Activated CD4-positive, CD25-positive, alpha-beta regulatory T cell (primary cell): ENCODE measurements at places on chromosomes 11 and 22.

DNA sequence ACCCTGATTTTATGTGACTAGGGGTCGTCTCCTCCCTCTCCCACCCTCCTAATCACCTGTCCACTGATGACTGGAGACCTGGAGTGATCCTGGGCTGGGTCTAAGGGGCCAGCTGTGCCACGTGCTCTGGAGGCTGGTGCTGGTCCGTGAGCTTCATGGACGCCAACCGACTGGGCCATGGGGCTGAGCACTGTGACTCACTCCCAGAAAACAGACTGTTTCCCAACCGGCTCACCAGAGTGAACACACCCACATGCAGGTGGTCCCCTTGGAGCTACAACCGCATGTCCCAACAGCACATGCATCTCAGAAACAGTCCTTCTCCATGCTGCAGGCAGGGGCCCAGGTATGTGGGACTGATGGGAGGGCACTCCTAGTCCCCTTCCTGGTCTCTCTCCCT, 14.0 kb upstream of the LMO1 start:
- no peak for DNase-seq

GRCh38 chr11:36328966-36329673, 33.0 kb downstream of the PRR5L start:
- no peak for DNase-seq

DNA sequence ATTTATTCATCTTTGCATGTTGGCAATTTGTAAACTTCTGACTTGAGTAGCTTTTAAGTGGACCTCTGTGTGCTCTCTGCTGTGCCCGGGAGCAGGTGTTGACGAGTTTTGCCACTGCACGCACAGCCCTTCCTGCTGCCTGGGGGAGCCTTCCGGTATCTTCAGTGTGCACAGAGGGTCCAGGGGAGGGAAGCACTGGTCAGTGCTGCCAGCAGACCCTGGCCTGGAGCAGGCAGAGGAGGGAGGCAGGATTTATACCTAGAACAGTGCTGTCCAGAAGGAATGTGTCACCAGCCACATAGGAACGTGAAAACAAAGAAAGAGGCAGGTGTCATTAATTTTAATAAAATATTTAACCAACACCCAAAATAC, 403.6 kb downstream of the TBC1D22A start:
- no peak for DNase-seq

GRCh38 chr11:44112091-44112821, 16.8 kb downstream of the EXT2 start:
- DNase-seq: no peak

DNA sequence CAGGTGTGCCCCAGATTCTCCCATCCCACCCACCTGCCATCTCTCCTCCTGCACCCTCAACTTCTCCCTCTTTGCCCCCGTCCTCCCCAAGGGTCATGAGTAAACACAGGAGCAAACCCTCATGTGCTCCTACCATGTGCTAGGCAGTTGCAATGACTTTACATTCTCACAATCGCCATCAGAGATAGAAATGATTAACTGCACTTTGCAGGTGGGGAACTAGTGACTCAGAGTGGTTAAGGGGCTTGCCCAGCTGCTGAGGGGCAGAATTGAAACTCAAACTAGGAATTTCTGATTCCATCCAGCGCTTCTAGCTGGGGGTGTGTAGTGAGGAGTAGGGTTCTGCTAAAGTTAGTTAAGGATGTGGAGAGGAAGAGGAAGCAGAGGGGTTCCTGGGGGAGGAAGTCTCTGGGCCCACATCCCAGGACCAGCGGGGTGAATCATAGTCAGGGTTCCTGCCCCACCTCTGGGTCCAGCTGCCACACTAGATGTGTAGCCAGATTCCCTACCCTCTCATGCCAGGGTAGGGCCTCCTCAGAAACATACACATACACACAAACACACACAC, 16.0 kb upstream of the PRG2 start:
- no peak for DNase-seq

DNA sequence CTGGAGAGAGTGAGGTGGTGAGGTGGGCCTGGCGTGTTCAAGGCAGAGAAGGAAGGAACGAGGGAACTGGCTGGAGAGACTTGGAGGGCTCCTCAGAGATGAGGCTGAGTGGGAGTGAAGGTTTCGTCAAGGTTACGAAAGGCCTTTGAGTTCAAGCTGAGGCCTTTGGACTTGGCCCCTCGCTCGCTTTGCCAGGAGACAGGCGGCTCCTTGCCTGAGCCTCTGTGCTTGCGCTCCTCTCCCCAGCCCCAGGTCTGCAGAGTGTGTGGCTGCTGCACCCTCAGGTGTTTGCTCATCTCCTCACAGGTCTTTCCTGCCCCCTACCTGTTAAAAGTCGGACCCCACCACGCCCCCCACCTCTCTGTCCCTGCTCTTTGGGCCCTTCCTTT, 91.6 kb downstream of the ATXN10 start:
- DNase-seq: no peak

- no peak for DNase-seq
Observed at GRCh38 chr11:115409691-115410220, 94.5 kb downstream of the CADM1 start.

DNA sequence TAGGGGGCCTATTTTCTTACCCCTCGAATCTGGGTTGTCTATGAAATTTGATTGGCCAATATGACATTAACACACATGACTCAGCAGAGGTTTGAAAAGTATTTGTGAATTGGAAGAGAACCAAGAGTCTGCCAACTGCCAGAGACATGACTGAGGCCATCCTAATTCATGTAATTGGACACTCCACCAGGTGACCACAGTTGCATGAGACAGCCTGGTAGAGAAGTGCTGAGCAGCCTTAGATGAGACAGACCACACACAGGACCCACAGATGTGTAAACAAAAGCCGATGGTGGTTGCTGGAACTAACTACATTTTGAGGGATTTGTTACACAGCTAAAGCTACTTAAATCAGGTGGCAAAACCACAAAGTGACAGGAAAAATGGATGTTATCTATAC, 855 bp upstream of the MS4A5 start:
- no peak for DNase-seq

DNA sequence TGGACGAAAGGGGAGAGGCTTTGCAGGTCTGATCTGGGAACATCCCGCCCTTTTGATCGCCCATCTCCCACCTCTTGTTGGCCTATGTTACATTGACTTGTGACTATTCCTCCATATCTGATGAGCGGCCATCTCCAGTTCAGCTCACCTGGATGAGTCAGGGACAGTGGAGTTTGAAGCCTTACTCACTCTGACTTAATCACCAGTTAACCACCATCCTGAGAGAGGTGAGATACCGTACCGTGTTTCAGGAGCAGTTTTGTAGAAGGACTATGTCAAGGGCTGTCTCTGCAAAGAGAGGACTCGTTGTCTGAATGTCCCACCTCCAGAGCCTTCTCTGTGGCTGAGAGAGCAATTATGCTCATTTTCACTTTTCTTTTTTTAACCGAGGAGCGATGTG, 771.7 kb downstream of the NTM start:
- DNase-seq: no peak

GRCh38 chr11:126548581-126549550, 193.4 kb downstream of the ST3GAL4 start:
- no peak for DNase-seq

GRCh38 chr11:130511765-130512164, 63.3 kb downstream of the ADAMTS15 start:
- DNase-seq: no peak
